ENCODE measurements at places on chromosomes 1 and 21.

GRCh38 chr1:207988326-207989165 is 77.6 kb upstream of the CD34 start:
- no peak for DNase-seq

DNA sequence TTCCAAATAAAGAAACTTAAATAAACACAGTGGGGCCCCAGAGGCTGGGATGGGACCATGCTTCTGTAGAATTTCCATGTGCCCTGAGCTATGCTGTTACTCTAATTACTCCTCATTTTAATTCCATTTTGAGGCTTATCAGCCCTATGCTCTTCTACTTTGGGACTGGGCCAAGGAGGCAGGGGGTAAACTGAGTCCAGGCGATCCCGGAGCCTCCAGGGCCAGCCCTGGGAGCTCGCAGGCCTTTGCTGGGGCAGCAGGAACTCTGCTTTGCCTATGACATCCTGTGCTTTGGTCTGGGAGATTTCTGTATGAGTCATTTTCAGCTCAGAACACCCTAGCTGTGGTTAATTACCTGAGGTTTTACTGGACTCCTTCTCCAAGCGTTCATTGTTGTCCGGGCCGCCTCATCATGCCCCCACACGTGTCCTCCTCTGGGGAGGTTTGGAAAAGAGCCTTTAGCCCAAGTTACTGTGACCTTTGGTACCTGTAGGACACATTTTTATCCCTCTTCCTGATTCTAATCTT is 95.7 kb downstream of the RHOU start:
- no peak for DNase-seq

- no peak for DNase-seq
Measured at GRCh38 chr21:46326110-46326703, 2.3 kb downstream of the PCNT start.

DNA sequence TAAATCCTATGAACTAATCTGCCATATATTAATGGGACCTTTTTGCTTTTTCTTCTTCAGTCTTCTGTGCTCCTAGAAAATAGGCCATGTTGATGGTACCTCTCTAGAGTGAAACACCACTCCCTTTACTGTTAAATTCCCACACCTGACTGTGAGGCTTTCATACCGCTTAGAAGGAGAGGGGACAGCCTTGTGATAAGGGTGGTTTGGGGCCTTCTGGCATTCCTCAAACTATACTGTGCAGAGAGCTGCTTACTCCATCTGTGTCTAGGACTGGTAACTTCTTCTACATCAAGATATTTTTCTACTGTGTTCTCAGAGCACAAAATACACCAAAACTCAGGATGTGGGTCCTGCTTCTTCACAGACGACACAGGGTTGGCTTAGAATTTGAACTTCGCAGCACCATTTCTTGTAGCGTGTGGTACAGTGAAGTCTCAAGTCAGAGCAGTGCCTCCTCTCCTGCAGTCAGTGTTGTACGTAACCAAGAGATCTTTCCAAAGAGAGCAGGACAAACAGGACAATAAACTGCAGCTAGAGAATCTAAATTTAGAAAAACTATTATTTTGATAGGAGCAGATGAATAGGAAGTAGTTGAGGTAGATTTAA is 43.8 kb downstream of the MACO1 start:
- DNase-seq: no peak

DNA sequence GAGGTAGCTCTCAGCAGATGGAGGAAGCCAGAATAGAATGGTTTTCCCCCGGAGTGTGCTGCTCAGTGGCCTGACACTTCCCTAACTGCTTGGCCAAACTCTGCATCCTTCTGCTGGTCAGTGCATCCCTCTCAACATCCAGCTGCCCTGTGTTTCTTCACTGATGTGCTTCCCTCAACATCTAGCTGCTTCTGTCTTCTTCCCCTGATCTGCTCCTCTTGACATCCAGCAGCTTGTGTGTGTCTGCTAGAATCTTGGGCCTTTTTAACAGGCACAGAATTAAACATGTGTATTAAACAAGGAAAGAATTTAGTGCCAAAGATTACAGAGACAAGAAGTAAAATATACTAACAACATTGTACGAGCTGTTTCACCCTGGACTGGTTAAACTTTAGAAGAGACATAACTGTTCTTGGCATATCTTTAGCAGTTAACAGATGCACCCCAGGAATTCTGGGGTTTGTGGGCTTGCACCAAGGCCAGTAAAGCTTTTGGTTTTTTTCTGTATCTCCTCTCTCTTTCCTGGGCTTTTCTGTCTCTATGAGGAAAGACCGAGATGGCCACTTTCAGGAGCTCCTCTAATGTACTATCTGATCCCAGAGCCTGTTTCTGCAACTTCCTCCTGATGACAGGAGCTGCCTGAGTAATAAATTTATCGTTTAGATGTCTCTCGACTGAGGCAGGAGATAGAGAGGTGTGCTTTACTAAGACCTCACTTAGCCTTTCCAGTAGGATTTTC is 34.8 kb upstream of the HSD3B1 start:
- DNase-seq: no peak

DNA sequence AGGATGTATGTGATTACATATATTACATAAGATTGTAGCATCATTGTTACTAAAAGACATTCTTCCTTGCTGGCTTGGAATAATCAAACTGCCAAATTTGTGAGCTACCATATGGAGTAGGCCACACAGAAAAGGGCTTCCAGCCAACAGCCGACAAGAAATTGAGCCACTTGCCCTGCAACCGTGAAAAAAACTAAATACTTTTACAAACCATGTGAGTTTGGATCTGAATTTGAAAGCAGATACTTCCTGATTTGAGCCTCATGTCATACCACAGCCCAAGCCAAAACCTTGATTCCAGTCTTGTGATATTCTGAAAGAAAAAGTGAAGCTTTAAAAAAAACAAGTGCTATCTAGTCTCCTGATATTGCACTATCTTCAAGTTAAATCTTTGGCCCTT is 55.6 kb upstream of the PRMT6 start:
- DNase-seq: no peak

- DNase-seq: no peak
Measured at GRCh38 chr21:41630249-41630648, 122.3 kb upstream of the TMPRSS2 start.

DNA sequence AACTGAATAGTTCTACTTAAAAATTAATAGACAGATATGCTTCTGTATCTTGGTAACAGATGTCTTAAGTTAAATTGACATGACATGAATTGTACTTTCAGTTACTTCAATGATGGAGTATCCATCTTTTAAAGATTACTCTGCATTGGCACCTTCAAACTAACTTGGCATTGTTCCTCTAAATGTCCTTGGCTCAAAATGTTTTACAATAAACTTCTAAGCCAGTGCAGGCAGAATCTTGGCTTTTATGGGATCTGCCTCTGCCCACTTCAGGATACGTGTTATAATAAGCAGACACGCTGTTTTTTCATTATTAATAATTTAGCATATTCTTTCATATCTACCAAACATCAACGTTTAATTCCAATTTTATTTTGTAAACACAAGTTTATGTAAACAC is 873.4 kb upstream of the ADAMTS5 start:
- DNase-seq: no peak

DNA sequence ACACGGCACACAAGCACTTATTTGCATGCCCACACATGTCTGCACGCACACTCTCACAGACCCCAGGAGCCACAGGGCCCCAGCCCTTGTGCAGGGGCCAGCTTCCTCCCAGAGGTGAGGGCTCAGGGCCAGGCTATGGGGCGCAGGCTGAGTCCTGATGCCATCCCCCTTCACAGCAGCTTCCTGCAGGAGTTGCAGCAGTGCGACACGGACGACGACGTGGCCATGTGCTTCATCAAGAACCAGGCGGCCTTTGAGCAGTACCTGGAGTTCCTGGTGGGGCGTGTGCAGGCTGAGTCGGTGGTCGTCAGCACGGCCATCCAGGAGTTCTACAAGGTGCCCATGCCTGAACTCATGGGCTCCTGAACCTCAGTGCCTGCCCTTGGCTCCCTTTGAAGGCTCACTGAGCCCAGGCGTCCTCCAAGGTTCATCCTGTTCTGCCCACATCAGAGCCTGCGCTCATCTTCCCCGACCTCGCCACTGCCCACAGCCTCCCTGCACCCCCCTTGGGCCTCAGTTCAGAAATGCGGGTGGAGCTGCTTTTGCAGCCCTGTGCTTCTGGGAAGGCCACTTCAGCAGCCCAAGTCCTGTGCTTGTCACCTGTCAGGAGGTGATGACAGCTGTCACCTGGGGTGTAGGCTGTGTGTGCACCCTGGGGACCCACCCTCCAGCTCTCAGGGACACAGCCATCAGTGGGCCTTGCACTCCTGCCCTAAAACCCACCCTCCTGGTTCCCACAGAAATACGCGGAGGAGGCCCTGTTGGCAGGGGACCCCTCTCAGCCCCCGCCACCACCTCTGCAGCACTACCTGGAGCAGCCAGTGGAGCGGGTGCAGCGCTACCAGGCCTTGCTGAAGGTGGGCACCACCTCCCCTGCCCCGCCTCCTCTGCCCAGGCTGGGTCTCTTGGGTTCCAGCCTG is 66.6 kb downstream of the TRIM11 start:
- no peak for DNase-seq

GRCh38 chr21:33396951-33397350 is 6.3 kb upstream of the IFNGR2 start:
- DNase-seq: no peak

GRCh38 chr1:21910558-21911204 is 26.4 kb downstream of the HSPG2 start:
- DNase-seq: no peak

DNA sequence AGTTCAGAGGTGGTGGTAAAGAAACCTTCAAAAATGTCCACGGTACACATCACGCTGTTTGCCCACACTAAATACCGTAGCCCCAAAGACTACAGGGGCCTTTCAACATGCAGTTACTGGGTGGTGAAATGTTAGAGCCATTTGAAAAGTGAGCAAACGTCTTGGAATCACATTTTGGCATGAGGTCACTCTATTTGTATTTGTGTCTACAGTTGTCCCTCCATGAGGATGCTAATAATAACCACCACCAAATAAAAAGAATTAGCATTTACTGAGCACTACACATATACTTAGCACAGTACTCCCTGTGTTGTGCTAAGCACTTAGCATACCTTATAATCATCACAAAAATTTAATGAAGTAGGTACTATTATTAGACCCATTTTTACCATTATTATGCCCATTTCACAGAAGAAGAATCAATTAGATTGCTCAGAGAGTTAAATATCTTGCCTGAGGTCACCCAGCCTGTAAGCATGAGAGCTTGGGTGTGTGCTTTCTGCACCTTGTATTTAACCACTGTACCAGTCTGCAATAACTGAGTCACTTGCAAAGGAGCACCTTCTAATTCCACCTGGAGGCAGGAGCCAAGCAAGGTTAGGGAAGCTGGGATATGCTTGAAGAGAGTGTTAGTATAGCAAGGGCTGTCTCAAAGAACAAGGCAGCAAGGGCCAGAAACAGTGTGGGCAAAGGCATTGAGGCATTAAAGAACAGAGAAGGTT is 57.4 kb downstream of the DNTTIP2 start:
- DNase-seq: no peak

DNA sequence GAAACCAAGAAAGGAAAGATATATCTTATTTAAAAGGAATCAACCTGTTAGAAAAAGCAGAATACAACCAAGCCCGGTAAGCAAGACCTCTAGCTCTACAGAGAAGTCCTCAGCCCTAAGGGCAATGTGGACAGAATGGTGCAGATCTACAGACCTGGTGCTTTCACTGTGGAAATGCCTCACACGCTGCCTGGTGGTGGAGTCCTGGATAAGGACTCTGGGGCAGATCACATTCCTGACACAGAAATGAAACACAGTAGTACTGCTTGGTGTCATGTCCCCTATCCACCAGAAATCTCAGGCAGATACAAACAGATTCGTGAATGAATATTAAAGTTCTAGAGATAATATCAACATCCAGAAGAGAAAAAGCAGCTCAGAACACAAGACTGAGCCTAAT is 6.8 kb downstream of the CNN3 start:
- no peak for DNase-seq

- DNase-seq: no peak
Measured at GRCh38 chr1:8562881-8563865, 245.3 kb downstream of the SLC45A1 start.

- peak; percentile 92 for DNase-seq
Measured at GRCh38 chr1:52726265-52727113, at the start of gene ZYG11B. ZYG11B (plus strand) TSS chr1:52726453; CDS start chr1:52726654, 201 bp downstream.

DNA sequence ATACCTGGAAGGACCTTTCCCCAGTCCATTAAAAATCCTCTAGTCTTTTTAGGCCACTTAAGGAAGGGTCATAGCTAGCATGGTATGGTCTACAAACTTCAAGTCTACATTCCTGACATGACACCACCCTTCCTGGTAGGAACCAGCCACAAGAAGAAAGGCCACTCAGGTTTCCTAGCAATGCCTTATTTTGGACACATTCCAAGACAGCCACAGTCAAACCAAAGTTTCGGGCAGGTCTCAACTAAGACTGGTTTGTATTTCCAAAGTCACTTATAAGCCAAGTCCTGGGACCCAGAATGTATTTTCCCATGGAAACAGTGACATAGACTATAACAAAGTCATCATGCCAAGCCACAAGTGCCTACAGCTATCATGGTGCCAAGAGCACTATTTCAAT is 50.6 kb upstream of the SLC44A3 start:
- DNase-seq: no peak

DNA sequence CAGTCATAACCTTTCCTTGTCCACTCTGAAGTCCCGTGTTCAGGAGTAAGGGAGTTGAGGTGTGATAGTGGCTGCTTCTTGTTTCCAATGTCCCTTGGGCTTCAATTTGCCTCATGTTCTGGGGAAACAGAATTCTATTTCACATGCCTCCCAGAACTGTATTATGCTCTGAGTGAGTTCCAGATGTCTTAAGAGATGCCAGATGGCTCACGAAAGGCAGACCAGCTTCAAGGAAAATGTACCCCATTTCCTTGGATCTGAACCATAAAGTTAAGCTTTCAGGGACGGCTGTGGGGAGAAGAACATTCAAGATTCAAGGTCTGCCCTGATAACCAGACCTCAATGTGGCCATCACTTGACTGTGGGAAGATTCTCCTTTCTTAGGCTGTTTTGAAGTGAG is 42.4 kb downstream of the C1orf87 start:
- DNase-seq: no peak

GRCh38 chr1:51738681-51739080 is 121.8 kb downstream of the OSBPL9 start:
- no peak for DNase-seq

- DNase-seq: no peak
Measured at GRCh38 chr1:177351361-177352108, 180.8 kb downstream of the BRINP2 start.

Measured in activated CD4-positive, alpha-beta T cell treated with anti-CD3 and anti-CD28 coated beads, Interleukin-2, amount 50 U/mL, for 1 hour (primary cell).